ENCODE measurements at places on chromosomes 3 and 15.
A peak's percentile ranks its signal among the peaks of the same experiment; 100 is the strongest.

DNA sequence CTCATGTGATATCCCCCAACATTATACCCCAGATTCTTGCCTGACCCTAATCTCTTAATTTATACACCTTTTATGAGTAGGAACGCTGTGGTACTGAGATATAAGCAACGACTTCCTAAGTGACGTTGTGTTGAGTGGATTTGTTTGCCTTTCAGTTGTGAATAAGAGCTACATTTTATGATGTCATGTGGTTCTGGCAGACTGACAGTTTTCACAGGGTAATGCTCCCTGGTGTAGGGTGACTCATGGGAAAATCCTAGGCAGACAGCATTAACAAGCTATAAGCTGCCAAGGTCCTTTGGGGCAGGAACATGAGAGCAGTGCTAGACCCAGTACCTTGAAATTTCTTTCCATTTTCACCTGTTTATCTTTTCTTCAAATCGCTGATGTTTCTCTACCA lies 11.2 kb downstream of the C3orf52 start:
- peak; percentile 13 for DNase-seq

DNA sequence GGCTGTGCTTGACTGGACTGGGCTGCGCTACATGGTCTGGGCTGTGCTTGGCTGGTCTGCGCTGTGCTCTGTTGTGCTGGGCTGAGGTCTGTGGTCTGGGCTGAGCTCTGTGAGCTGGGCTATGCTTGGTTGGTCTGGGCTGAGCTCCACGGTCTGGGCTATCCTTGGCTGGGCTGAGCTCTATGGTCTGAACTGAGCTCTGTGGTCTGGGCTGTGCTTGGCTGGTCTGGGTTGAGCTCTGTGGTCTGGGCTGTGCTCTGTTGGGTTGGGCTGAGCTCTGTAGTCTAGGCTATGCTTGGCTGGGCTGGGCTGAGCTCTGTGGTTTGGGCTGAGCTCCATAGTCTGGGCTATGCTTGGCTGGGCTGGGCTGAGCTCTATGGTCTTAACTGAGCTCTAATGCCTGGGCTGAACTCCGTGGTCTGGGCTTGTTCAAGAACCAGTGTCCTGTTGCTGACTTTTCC lies 92.0 kb downstream of the PLXNA1 start:
- DNase-seq: no peak

DNA sequence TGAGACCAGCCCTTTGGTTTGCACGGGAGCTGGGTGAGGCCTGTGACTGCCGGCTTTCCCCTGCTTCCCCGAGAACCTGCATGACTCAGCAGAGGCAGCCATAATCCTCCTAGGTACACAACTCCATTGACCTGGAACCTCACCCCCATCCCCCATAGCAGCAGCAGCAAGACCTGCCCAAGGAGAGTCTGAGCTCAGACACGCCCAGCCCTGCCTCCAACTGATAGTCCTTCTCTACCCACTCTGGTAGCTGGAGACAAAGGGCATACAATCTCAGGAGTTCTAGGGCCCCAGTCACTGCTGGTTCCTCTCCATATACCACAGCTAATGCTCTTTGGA lies 141.0 kb upstream of the ARHGEF26 start:
- DNase-seq: no peak

DNA sequence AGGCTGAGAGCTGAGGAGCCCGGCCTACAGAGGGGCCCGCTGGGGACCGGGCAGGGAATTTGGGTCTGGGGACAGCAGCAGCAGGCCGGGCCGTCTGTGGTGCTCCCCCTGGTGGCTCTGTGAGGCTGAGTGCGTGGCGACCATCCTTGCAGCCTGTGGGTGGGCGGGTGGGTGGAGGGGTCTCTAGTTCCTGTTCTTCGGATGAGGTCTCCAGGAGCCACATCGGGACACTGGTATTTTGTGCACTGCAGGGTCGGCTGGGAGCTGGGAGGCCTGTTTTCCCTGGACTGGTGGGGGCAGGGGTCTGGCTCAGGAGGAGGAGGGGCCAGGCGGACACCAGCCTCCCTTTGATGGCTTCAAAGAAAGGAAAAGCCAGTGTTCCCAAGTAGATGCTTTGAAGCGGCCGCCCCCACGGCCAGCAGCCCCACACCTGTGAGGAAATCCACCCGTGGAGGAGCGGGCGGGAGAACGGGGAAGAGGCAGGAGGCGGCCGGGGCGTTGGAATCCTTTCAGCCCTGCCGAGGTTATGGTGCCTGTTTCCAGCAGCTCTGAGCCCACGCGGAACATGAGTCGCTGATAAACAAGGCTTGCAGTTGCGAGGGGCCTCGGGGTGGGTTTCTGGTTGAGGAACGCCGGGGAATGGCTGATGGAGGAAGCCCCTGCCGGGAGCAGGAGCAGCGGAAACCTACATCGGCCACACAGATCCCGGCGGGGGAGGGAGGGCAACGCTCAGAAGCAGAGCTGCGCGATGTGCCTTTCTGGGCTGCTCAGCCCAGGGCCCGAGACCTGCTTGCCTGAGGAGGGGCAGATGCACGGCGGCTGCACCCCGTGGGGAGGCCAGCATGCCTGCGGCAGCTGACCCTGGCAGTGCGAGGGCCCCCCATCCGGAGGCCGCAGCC lies 154.3 kb downstream of the NSMCE3 start:
- no peak for DNase-seq

DNA sequence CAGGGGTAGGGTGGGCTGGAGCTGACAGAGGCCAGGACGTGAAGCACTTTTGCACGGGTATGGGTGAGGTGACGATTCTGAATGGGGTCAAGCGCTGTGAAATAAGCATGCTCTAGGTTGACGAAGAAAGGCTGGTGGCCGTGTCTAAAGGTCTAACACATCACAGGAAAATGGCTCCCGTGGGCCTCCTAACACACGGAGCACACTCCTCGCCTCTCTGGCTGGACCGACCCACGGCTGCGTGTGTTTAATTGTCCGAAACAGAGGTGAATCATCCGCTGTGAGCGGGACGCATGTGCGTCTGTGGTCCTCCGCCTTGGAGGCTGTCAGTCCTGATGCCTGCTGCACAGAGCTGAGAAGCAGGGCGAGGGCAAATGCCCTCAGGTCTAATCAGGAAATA lies 130.6 kb downstream of the NSMCE3 start:
- no peak for DNase-seq

DNA sequence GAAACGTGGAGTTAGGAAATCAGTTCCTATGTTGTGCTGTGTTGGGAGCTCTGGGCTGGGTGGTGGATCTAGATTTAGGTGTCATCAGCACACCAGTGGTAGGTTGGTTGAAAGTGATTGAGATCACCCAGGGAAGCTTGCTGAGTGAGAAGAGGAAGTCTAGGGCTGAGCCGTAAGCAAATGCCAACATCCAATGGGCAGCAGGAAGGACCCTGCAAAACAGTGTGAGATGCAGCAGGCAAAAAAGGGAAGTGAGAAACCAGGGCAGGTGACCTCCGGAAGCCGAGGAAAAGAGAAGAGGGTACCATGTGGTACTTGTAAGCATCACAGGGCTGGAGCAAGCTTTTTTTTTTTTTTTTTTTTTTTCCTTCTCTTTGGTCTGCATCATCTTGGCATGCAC lies 15.9 kb upstream of the COPG1 start:
- no peak for DNase-seq

DNA sequence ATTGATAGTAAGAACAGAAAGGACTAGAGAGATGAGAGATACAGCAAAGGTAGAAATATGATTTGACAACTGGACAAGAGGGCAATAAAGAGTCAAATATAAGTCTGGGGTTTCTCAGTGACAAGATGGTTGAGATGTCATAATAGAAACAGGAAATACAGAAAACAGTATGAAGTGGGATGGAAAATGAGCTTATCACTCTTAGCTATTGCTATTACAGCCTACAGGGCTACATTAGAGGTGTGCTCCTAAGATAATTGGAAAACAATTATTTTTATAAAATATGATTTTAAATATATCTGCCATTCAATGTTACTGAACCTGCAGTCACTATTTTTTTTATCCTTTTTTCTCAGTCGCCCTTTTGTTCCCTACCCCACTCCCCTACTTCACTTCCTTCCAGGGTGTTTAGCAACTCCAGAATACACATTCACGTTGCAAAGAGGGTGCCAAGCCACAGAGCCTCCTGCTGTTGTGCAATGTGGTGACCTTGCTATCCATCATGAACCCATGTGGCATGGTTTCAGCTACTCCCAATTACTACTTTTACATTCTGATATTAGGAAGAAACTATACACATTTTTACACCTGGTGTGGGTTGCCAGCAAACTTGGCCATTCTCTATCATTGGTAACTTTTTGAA lies 6.0 kb downstream of the NRG4 start:
- DNase-seq: no peak

GRCh38 chr15:90915808-90916440 lies 12.8 kb downstream of the MAN2A2 start:
- no peak for DNase-seq

GRCh38 chr15:48643206-48643605 lies 2.3 kb downstream of the FBN1 start:
- no peak for DNase-seq

DNA sequence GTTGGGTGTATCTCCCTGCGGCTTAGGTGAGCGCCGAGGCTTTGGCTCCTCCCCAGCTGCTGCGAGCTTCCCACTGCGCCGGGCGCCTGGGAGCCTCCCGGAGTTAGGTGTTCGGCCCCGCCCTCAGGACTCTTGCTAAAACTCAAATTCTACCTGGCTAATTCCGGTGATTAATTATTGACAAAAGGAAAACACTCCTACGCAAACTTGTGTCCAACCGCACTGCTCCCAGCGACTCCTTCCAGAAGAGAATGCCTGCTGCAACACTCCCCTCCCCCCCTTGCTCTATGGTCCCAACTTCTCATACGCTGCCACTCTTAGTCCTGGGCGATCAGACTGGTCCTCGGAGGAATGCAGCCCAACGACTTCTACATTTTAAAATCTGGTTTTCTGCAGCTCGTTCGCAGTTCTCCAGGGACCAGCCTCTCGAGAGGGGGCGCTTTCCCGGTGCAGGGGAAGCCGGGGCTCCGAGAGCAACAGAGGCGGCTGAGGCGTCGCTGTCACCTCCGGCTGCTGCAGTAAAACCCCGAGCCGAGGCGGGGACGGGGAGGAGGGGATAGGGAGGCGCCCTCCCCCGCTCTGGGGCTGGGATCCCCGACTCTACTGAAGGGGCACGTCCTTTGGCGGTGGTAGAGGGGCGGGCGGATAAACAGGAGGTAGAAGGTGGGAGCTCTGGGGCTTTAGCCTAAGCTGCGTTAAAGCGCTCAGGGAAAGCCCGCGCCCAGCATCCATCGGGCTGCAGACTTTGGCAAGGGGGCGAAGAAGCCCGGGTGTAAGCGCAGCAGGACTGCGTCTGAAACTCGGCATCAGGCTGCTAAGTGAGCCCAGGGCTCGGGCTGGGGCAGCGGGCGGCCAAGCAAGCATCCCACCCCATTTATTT lies at the start of gene SPTSSB:
Gene SPTSSB, minus strand, starts transcription at position 77 of the 880 bp plus-strand sequence. CDS start 25,194 bp downstream, outside the sequence.
- peak; percentile 43 for DNase-seq

DNA sequence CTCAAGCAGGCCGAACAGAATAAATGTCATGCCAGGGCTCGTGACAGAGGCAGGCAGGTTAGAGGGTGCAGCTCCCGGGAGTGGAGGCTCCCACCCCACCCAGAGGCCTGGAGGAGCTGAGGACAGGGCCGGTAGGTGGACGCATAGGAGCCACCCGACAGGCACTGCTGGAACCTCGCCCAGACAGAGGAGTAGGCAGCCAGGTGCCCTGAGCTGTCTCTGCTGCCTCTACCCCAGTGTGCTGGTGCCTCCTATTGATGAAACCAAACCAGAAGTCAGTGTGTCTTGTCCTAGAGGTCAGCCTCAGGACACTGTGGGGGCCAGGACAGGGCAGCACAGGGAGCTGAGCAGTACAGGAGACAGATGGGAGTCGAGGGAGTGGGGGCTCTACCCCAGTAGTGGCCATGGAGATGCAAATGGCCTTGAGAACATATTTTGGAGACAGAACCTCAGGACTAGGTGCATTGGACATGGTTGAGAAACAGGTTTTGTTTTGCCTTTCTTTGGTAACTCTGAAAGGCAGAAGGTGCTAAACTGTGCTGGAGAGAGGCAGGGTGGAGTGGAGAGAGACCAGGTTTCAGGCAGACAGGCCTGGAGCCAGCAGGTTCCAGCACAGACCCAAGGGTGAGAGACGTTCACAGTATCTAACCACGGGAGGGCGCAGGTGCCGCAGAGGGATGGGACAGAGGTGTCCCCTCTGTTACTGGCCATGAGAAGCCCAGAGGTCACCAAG lies 15.4 kb upstream of the KLF15 start:
- DNase-seq: no peak

GRCh38 chr15:92833106-92833433 lies 67.1 kb upstream of the CHD2 start:
- DNase-seq: no peak

- DNase-seq: no peak
Measured at GRCh38 chr3:49641292-49641691, 32.9 kb upstream of the APEH start.

DNA sequence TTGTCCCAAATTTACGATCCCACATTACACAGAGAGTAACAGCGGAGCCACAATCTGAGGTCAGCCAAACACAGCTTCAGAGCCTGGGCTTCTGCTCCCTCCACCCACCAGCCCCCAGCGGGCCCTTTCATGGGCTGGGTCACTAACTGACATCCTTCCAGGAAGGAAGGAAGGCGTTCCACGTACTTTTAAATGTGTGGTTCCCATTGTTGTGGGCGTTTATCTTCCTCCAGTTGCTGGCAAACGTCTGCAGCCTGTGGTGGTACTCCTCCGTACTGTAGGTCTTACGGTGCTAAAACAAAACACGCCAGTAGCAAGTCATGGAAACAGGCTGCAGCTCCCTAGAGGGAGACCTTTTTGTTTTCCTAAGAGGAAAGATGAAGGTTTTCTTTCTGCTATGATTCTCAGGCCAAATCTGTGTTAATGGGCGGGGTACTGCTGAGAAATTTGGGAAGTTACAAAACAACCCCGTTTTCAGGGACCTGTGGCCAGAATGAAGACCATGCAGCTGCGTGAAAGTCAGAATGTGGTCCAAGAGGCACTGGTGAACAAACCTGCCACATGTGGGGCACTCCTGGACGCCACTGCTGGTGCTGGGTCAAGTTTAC lies 7.6 kb downstream of the CTSH start:
- DNase-seq: peak; percentile 12

DNA sequence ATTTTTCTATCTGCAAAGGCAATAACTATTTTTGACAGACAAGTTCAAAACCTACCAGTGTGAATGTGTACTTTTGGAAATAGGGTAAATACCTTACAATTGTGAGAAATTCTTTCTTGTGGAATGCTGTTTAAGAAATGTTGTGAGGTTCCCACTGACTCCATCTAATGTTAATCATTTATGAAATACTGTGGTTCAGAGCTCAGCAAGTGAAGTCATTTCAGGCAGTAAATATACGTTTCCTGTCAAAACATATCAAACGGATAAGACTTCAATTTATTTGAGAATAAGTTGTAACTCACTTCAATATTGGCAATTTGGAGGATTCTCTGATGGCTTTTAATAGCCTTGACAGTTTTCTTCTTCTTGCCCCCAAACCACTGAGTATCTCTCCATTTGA lies 16.4 kb downstream of the TAFA4 start:
- DNase-seq: no peak

GRCh38 chr3:182239316-182239715 lies 527.6 kb downstream of the SOX2 start:
- DNase-seq: no peak

DNA sequence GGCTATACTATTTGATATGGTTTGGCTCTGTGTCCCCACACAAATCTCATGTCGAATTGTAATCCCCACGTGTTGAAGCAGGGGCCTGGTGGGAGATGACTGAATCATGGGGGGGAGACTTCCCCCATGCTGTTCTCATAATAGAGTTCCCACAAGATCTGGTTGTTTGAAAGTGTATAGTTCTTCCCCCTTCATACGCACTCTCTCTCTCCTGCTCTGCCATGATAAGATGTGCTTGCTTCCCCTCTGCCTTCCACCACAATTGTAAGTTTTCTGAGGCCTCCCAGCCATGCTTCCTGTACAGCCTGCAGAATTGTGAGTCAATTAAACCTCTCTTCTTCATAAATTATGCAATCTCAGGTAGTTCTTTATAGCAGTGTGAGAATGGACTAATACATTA lies 290.1 kb upstream of the CHRM5 start:
- no peak for DNase-seq
